Activated naive CD8-positive, alpha-beta T cell treated with anti-CD3 and anti-CD28 coated beads for 36 hours (primary cell): ENCODE measurements at places on chromosomes 1 and 21. TPM values are rescaled to one million over a fixed set of nuclear protein-coding genes. Genes with fewer than 3 reads are reported as not detected.

MAP3K21 gene
- 1.6 TPM for total RNA-seq

ZFYVE9 gene
- 6.1 TPM for total RNA-seq

MPZ gene
- total RNA-seq, result 2.9 TPM

FAM131C gene
- total RNA-seq, result 0.34 TPM

EFCAB7 gene
- total RNA-seq, result 6.9 TPM

DNASE2B gene
- not detected for total RNA-seq

HSPA6 gene
- 0.34 TPM for total RNA-seq

FAM229A gene
- 2.8 TPM for total RNA-seq

SLAMF9 gene
- total RNA-seq, result not detected
